Cardiac atrium fibroblast (primary cell): ENCODE measurements at places on chromosomes 2 and 18. TPM values are rescaled to one million over a fixed set of nuclear protein-coding genes. Genes with fewer than 3 reads are reported as not detected.

Gene LOXHD1
- not detected in 2 replicates for total RNA-seq

Gene CEBPZ
- 28.7 and 35.0 TPM in 2 replicates for total RNA-seq

Gene ARMC9
- 14.1 and 17.3 TPM in 2 replicates for total RNA-seq

Gene CRYBA2
- not detected in 2 replicates for total RNA-seq

Gene IL1RL1
- 25.8 and 85.2 TPM in 2 replicates for total RNA-seq

Gene PASK
- total RNA-seq, result 0.54 and 1.9 TPM in 2 replicates

Gene PREPL
- 20.0 and 24.9 TPM in 2 replicates for total RNA-seq
